ENCODE measurements at places on chromosomes 3 and 15.
A peak's percentile ranks its signal among the peaks of the same experiment; 100 is the strongest.

DNA sequence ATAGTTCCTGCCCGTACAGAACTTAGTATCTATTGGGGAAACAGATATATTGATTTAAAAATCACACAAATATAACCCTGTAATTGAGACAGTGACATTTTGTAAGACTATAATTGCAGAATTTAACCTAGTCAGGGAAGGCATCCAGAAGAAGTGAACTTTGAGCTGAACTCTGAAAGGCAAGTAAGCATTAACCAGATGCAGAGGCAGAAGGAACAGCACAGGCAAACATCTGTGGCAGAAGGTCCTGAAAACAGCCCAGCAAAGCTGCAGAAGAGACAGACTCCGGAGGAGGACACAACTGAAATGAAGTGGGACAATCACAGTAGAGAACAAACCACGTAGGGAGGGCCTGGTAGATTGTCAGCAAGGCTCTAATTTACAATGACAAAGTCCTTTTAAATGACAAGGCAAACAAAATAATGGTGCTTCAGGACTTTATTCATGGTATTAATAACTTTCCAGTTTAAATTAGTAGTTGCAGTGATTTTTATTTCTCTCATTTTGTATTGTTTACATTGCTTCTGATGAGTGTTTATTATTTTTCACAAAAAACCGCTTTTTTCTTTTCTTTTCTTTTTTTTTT lies 14.5 kb downstream of the BCL2A1 start:
- no peak for DNase-seq

GRCh38 chr3:27544372-27544865 lies 60.2 kb upstream of the SLC4A7 start:
- peak; percentile 88 for DNase-seq

DNA sequence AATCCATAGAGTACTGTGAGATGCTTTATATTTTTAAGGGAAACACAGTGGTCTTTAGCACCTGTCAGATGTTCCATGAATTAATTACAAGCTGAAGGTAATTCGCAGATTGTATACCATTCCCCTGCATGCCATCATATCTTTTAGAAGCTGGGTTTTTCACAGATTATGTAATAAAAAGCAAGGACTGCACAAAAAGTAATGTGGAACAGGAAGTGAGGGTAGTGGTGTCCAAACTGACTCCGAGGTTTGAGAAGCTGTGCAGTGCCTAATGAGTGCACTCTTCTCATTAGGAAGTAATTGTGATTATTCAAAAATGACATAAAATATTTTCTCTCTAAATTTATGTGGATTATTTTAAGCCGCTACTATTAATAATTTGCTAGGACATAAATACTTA lies 123.2 kb downstream of the GOLIM4 start:
- no peak for DNase-seq

DNA sequence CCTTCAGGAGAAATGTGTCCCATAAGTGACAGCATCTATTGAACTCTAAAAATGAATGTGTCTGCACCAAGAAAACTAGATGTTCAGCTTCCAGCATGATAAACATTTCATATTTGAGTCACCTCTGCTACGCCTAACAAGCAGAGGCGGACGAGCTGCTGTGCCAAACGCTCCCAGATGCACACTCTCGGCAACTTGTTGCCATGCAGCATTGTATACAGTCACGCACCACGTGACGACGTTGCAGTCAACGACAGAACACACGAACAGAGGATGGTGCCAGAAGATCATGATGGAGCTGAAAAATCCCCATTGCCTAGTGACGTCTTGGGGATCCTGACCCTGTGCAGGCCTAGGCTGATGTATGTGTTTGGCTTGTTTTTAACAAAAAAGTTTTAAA lies 137.5 kb downstream of the XXYLT1 start:
- no peak for DNase-seq

DNA sequence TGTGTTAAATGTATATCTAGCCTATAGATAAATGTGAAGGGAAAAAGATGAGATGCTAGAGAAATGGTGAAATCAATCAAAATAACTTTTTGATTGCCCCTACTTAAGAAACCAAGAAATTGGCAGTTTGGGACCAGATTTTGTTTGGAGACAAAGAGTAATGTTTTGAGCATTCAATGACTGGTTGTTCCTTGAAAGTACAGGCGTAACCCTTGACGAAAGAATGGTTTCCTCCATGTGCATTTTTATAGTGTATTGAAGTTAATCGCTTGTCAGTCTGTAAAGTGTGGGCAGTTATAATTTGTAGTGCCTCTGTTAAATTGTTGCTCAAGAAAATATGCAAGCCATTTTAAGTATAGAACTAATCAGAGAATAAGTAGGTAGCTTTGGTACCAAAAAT lies 1.2 kb downstream of the KIF23 start:
- peak; percentile 47 for DNase-seq

- DNase-seq = no peak
These were observed 8.9 kb upstream of the CCDC50 start for GRCh38 chr3:191320316-191320715.

DNA sequence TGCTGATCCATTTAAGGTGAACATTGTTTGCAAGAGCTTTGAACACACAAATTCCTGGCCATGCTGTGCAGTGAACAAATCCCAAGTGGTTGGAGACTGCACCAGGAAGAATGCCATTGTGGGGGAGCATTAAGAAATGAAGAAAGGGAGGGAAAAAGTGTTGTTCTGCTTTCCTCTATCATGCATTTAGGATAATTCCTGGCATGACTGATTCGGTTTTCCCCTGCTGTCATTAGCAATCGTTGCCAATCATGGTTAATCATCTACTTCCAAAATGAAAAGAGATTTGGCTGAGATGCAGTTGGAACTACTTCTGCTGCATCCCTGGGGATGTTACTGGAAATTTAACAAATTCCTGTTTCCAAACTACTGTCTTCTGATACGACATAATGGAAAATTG lies 73.7 kb upstream of the ZPLD1 start:
- no peak for DNase-seq

GRCh38 chr15:89501646-89502045 lies 5.3 kb upstream of the RHCG start:
- no peak for DNase-seq

Measured in fibroblast of skin of scalp (primary cell).